ENCODE measurements at places on chromosomes 16 and 17.

DNA sequence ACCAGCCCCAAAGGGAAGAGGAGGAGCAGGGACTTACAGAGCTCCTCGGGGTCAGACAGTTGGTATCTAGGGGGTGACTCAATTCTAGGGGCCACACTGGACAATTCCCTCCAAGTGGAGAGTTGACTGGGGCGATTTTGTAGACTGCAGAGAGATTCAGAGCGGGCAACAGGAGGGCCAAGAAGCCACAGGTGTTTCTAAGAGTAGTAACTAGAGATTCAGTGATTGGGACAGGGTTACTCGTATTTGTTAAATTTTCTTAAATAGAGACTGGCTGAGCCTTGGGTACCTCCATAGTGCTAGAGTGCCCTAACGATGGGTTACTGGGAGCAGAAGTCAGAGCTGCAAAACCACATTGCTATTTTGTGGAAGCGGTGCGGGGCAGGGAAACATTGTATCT is 3.3 kb upstream of the INPP5K start:
- no peak for DNase-seq

- DNase-seq, result no peak
These were observed 35.8 kb upstream of the C1QL1 start for GRCh38 chr17:45003877-45004276.

DNA sequence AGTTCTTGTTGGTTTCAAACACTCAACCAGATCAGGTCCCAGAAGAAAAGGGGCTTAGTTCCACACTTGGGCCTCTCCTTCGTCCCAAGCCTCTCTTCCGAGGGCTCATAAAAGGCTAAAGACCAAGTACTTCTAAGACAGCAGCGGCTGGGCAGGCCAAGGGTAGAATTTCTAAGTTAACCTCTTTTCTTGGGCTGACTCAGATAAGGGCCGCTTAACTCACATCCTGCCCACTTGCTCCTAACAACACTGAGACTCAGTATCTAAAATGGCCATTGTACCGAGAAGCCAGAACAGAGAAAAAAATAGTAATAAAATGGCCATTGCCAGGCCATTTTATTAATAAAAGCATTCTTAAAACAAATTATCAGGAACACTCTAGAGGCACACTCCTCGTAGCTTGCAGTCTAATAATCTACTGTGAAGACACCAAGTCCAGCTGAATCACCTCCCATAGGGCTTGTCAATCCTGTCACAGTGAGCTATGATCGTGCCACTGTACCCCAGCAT is 42.1 kb downstream of the RANBP10 start:
- no peak for DNase-seq

DNA sequence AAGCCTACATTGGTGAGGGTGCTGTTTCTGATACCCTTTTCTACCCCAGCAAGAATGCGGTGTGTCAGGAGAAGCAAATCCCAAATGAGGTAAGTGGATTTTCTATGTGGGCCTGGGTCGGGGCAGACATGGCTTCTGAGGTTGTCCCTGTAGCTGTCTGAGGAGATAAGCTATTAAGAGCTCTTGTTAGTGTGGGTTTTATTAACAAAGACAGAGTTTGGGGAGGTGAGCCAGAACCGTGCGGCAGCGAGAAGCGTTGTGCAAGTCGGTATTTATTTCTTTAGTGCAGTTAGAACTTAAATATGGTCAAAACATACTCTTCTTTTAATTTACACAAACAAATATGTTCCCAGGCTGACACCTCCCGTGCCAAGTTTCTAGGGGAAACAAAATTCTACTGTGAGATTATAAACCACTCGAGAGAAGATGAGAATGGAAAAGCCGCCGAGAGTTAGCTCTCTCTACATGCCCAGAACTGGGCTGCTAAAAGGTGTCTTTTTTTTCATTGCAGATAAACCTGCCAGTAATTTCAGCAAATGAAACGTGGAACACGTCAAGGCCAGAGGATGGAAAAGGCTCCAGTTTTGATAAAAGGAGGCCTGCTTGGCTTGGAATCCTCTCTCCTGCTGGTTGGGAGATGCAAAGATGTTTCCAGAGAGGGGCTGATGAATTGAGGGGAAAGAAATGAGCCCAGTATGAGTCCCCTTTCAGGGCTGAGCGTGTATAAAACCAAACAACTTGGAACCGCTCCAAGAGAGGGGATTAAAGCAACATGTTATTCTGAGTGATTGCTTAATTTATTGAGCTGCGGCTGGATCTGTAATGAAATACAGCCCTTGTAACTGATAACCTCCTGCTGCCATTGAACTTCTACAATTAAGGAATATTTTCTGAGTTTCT is 254.6 kb downstream of the MRTFB start:
- no peak for DNase-seq

GRCh38 chr17:6027342-6028024 is 42.7 kb upstream of the WSCD1 start:
- no peak for DNase-seq

DNA sequence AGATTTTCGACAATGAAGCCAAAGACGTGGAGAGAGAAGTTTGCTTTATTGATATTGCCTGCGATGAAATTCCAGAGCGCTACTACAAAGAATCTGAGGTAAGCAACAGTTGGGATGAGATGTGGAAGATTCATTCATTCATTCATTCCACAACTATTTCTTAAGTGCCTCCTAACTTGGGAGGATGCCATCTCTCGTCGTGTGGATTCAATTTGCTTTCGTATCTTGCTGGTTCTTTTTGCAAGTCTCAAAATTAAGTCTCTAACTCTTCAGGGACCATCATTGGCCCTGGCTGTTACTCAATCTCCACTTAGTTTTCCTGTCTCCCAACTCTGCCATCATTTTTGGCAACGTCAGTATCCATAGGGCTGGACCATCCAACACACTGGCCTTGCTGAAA is 85.6 kb upstream of the NOL11 start:
- no peak for DNase-seq

DNA sequence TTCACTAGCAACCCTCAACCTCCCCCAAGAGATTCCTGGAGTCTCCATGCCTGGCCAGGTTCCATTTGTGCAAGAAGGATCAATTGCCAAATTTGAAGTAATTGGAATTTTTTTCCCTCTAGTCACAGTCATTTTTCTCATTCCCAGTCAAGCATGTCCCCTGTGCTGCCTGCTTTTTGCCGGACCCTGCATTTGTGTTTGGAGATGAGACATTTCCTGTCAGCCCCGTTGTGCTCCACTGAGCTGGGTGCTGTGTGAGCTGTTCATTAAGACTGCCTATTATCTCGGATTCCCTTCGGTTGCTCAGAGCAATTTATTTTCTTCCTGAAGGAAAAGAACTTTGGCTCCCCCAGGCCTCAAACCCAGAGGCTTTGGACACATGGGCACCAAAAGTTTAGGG is 201.0 kb upstream of the NLRP1 start:
- DNase-seq, result no peak

GRCh38 chr16:75378616-75379015 is 54.7 kb downstream of the CFDP1 start:
- no peak for DNase-seq

DNA sequence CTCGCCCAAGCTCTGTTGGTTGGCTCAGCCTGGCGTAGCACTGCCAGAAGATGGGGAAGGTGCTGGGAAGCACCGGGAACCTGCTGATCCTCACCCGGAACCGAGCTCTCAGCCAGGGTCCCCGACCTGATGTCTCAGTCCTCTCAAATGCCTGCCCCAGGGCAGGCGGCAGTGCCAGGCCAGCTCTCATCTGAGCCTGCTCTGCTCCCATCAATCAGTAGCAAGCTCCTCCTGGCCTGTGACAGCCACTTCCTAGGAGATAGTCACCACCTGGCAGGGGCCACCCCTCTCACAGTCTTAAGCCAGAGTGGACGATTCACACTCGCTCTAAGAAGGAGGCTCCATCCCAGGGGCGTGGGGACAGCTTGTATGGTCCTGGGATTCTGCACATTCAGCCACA is 62.0 kb downstream of the ENGASE start:
- no peak for DNase-seq

- peak; percentile 94 for DNase-seq
These were observed at the start of gene ZNF688 for GRCh38 chr16:30571445-30572322. Gene ZNF688, minus strand, starts transcription at chr16:30571714. Its CDS starts 85 bp downstream, at chr16:30571629.

DNA sequence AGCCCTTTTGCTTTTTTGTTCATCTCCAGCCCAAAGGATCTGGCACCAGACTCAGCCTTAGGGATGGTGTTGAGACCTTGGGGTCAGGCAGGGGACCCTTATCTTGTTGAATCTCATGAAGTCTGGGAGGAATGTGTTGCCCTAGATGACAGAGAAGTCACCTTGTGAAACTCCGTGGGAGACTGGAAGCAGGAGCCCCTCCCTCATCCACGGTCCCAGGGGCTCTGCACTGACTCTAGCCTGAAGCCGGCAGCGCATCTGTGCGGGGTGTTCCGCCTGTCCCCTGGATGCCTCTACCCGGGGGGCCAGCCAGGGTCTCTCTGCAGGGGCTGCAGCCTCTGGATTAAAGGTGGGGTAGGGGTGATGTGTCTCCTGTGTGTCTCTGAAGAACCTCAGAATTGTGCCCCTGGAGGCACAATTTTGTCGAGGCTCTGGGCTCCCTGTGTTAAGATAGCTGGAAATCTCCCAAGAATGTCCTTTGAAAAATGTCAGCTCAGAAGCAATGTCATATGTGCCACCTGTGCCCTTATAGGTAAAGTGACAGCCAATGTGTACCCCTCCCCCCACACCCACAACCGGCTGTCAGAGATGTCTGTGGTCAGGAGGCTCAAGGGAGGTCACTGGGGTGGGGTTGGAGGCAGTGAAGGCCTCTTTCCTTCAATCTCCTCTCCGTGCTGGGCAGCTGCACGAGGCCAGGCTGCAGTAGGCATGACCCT is 32.1 kb upstream of the CDC42EP4 start:
- no peak for DNase-seq

DNA sequence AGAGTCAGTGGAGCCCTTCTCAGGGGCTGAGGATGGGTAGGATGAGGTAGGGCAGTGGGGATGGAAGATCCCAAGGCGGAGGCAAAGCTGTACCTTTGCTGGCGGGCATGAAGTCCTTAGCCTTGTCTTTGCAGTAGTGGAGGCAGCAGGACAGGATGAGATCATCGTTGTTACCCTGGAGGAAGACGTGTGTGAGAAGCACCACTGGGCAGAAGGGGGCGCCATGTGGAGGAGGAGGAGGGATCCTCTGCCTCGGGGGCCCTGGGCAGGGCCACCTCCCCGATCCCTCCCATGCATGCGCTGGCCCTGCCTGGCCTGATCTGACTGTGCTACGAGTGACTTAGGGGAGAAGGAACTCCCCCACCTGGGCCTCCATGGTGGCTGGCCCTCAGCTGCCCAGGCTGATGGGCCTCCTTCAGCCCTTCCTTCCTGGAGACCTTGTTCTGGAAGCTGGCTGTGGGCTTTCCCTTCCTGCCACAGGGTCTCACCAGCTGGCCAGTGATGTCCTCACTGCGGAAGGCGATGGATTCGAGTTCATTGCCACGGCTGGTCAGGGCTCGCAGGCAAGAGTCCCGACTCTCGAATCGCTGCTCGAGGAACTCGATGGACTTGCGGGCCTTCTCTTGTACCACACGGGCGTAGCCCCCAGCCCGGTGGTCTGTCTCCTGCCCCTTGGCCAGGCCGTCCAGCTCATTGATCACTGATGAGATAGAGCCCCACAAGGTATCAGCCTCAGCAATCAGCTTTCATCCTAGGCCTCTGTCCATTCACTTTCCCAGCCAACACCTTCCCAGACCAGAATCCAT is 10.3 kb downstream of the HIC1 start:
- no peak for DNase-seq

DNA sequence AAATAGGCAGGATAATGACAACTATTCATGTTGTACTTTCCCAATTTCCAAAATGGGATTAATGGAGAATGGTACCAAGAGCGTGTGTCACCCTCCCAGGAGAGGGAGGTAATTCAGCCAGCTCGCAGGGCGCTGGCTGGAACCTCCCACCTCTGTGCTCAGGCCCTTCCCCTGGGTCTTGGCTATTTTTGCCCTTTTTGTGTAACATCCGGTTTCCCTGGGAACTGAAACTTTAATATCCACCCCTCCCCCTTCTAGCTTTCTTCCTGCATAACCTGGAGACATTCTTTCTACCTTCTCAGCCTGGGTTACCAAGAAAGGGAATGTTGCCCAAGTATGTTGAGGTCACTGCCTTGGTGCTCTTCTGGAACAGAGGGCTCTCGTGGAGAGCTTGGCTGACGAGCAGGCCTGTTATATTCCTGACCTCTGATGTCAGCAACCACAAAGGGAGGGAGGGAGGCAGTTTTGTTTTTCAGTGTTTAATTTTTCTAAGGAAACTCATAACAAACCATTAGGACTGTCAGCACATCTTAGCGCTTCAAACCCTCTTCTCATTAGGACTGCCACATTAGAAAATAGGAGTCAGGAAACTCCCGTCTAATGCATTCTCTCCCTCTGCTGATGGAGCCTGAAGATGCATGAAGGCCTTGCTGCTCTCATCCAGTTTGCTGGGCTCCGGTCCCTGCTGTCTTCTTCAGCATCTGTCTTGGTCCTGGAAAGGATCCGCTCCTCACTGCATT is 25.6 kb downstream of the ITGB3 start:
- no peak for DNase-seq

- no peak for DNase-seq
These were observed 172.7 kb downstream of the ANKFN1 start for GRCh38 chr17:56326001-56326359.

DNA sequence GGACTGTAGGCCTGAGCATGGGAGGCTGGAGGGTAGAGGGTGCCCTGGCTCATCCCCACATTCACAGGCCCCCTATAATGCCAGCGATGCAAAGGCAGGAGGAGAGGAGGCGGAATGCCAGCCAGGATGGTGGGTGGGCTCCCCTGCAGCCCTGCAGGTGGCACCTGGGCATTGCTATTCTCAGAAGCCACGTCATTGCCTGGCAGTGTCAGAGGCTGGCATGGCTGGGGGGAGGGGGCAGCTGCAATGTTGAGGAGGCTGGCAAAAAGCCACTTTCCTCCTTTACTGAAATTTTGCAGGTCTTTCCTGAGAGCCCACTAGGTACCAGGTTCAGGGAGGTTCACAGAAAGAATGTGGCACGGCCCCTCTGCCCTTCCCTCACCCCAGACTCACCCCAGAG is 36.2 kb downstream of the RAB11FIP4 start:
- no peak for DNase-seq

- no peak for DNase-seq
These were observed 432.3 kb downstream of the XYLT1 start for GRCh38 chr16:17038415-17038814.

DNA sequence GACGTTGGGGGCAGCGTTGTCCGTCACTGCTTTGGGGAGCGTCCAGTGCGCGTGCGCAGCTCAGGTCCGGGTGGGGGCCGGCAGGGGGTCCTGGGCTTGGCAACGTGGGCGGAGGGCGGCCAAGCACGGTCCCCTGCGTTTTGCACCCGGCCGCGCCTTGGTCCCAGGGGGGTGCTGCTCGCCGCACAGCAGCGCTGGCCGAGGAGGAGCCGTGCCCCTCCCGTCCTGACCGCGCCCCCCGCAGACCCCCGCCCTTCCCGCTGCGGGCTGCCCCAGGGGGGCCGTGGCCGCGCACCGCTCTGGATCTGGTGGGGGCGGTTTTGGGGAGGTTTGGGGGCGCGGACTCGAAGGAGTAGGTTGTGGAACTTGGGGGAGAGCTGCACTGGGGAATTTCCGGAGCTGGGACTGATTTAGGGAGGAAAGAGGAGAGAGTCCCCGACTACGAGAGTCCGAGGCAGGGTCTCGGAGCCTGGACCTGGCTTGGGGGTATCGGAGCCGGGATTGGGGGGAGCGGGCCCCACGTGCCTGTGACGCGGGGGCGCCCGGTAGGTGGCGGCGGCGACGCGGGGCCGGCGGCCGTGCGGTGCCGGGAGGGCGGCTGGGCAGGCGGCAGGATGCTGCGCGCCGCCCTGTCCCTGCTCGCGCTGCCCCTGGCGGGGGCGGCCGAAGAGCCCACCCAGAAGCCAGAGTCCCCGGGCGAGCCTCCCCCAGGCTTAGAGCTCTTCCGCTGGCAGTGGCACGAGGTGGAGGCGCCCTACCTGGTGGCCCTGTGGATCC is at the start of gene SLC9A5:
Gene SLC9A5 (plus strand): TSS at position 579 of the 777 bp plus-strand sequence. CDS start 36 bp downstream, at position 615.
- no peak for DNase-seq

Measured in Caco-2 (cell line).